NCI-H774 (cell line): ENCODE measurements at places on chromosomes 11 and 22.

DNA sequence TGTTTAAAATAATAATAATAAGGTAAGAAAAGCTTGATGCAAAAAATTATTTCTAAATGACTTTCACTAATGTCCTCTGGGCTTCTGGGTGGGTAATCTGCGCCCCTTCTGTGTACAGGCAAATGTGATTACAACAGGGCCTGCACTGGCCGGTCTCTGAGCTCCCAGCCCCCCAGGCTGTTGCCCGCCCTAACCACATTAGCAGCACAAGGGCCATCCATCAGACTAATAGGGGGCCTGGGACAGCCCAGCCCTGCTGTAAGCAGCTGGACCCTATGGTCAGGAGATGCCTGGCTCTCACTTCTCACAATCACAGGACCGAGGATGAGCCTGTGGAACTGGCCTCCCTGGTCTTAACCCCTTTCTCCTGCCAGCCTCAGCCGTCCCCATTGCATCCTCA is 388.4 kb downstream of the BUD13 start:
- no peak for DNase-seq

DNA sequence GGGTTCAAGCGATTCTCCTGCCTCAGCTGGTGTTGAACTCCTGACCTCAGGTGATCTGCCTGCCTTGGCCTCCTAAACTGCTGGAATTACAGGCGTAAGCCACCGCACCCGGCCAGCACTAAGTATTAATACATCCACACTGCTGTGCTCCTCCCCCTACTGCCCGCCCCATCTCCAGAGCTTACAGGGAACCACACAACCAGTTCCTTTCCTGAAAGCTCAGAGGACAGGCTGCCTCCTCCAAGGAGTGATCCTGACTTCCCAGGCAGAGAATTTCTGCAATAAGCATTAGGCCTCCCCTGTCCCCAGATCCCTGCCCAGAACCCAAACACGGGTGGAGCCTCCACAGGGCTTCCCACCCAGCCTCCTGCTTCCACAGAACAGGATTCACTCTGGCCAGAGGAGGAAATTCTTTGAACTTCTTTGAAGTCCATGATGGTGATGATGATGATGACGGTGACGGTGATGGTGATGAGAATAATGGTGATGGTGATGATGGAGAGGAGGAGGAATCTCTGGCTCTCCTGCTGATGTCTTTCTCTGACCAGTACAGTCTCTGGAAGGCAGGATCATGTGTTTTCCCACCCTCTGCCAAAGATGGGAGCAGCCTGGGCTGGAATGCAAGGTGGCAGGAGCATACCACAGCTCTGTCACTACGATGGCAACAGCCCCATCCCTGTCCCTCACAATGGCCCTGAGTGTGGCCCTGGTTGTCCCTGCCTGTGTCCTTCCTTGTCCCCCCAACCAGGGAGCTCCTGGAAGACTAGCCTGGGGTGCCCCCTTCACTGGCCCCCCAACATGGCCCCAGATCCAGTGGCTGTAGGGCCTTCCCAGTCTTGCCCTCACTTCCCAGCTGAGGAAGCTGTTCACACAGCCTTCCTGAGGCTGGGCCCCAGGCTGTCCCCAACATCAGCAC is 33.5 kb upstream of the CSNK1E start:
- DNase-seq: no peak

GRCh38 chr11:102799681-102800340 is 1.9 kb upstream of the MMP1 start:
- no peak for DNase-seq

DNA sequence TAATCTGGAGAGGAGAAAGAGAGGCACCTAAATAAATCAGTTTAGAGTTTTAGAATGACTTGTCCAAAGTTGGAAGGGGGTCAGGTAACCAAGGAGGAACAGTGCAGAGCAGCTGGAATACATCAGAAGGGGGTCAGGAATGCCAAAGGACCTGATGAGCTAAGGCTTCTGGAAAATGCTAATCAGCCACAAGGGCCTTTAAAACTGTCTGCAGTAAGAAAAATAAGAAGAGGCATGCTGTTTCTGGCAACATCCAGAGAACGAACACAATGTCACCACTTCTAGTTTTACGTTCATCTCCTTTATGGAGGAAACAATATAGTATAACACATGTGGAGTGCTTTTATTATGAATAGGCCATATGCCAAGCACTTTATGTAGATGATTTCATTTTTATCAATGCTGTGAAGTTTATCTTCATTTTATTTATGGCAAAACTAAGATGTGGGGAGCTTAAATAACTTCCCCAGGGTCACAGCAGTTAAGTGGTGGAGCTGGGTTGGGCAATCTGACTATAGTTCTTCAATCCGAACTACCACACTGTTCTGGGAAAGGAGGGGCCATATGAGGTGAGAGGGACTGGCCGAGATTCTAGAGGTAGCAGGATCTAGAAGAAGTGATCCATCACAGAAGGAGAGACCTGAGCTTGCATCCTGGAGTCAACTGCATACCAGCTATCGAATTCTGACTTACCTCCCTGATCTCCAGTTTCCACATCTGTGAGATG is 22.6 kb downstream of the ACO2 start:
- no peak for DNase-seq

DNA sequence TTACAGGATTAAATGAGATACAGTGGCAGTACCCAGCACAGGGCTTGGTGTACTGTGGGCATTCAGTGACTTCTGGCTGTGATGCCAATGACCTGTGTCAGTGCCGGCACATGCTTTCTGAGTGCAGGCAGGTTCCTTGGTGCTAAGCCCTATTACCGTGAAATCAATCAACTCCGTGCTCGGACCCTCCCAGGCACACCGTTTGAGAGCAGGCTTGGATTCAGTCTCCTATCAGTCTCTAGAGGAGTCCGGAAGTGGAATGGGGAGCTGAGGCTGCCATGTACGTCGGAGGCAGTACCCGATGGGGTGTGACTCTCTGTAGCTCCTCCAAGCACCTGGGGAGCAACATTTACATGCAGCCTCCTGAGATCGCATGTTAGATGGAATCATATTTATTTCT is 42.6 kb downstream of the CACNG2 start:
- no peak for DNase-seq

DNA sequence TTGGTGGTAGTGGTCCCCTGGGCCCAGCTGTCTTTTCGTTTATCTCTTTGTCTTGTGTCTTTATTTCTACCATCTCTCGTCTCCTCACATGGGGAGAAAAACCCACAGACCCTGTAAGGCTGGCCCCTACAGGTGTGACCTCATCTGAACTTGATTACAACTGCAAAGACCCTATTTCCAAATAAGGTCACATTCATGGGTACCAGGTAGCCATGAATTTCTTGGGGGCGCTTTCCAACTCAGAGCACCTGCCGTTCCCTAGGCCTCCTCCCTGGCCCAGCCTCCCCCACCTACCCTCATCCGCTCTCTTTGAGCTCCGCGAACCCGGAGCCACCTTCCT is 14.0 kb upstream of the RRP7A start:
- DNase-seq: no peak

DNA sequence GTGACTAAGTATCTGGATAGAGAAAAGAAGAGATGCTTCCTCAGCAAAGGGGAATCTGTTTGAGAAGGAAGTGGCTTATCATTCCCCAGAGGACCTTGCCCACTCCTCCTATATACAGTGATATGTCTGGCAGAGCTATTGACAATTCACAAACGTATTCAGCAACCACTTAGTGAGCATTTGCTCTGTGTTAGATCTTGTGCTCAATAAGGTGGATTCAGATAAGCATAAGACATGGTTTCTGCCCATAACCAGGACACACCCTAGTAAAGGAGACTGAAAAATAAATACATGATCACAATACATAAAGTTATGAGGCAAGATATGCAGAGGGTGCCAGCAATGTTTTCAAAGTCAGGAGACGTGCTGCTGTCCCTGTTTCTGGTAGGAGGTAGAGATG is 1.4 kb downstream of the TMEM9B start:
- no peak for DNase-seq

DNA sequence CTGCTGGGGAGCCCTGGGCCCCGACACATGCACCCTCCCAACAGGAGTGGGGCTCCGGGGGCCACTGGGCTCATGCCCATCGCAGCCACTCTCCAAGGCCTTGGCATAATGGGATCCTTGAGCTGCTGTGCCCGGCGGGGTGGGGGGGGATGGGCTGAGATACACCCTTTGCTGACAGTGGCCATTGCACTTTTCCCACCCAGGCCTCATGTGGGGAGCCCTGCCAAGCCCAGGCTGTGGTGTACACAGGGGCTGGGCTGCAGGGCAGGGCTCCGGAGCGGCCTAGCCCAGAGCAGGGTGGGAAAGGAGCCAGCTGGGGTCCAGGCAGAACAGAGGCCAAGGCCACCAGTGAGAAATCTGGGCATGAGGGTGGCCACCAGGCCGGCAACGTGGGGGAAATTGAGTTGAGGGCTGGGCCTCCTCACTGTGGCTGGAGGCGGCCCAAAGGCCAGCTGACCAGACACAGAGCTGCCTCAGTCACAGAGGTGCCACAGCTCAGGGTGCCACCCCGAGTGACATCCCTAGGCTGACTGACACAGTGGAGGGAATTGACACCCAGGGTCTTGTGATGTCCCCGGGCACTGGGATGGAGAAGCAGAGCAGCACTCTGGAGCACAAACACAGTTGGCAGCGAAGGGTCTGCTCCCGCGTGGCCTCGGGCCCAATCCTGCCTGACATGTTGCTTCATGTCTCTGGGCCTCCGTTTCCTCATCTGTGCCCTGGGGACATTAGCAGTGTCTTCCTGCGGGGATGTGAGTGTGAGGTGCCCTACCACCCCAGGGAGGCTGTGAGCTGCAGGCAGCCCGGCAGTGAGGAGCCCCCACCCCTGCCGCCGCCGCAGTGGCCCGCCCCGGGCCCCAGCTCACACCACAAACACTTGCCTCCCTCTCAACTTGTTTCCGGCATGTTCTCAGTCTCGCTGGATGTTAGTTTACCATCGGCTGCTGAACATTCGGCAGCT is 30.4 kb downstream of the RTN4R start:
- DNase-seq: no peak

DNA sequence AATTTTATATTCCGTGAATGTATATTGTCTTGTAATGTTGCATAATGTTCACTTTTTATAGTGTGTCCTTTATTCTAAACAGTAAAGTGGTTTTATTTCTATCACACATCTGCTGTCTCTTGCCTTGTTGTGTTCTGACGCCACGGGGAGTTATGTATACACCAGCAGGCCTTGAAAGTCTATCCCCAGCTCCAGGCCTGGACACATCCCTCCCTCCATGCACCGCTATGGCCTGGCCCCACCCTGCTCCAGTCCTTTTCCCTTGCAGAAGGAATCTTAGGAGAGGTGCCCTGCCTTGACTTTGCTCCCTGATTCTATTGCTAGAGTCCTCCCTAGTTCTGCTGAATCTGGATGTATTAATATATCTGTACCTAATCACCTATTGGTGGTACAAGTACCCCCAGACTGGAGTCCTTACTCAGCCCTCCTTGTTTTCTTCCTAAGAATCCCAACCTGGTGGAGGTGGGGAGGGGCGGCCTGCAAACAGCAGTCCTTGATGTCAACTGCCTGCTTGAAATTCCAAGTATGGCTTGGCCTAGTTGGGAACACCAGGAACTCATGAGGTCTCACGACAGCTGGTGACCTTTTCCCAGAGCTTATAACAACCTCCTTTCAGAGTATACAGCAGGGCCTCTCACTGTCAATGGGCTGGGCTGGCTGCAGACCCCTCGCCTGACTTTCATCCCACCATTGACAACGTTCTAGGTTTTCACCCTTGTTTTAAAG is 61.6 kb downstream of the TIMP3 start:
- DNase-seq: no peak

- DNase-seq: peak; percentile 74
These were observed 23.4 kb downstream of the ARFGAP2 start for GRCh38 chr11:47152953-47153950.

DNA sequence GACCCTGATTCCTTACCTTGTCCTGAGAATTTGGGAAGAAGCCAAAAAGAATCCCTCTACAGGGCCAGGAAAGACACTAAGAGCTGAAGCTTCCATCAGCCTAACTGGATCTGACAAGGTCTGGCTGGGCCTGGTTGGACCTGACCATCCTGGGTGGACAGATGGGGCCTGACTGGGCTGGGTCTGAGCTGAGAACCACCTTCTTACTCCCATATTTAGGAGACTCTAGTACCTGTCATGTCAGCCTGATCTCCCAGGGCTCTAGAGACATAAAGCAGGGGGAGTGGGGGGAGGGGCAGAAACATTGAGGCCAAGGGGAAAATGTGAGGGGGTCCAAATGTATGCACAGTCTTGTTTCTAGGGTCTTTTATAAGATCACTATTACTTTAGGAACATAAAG is 129.9 kb downstream of the BUD13 start:
- DNase-seq: no peak

DNA sequence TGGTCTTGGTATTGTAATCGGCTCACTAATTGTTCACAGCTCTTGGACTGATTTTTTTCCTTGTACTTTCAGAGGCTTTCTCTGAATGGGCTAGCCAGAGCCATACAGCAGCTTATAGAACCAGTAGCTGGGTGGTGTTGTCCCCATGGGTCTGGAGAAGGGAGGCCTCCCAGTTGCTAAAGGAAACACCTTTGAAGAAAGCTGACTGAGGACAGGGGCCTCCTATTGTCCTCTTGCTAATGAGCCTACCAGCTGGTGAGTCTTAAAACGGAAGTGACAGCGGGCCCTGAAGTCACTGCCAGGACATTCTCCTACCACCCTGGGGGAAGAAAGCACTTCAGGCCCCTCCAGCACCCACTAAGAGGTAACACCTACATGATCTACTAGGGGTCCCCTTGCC is 9.9 kb downstream of the FADS3 start:
- DNase-seq: no peak

GRCh38 chr22:45631140-45631840 is 40.3 kb upstream of the ATXN10 start:
- DNase-seq: no peak

DNA sequence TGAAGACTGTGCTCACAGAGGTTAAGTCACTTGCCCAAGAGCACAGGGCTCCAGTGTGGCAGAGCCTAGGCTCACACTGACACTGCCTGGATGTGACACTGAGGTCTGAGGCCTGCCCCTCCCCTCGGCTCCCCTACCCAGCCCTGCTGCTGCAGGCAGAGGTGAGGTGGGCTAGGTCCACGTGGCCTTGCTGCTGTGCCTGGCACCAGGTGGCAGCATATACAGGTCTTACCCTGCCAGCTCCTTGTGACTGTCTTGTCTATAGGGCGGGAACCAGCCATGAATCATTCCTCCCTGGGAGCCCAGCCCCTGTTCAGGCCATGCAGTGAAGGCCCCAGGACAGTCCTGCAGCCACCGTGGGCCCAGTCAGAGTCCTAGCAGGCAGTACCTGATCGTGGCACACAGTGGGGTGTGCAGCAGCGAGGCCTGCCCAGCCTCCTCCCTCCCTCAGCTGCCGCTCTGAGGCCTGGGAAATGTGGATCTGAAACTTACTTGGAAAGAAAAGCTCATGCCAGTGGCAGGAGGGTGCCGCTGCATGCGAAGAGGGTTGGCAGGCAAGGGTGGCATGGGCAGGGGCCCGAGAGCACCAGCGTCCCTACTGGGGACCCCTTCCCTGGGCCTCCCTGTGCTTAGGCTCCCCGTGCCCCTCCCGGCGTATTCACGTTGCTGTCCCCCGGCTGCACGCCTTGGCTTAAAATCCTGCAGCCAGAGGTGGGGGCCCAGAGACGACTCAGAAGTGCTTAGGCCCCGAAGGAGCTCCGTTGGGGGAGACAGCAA is 1.2 kb upstream of the CERK start:
- no peak for DNase-seq

GRCh38 chr11:33952805-33953204 is 60.9 kb upstream of the LMO2 start:
- DNase-seq: no peak
